Sigmoid colon (tissue), 7 donors: ENCODE measurements at places on chromosomes 16 and 17. TPM values are rescaled to one million over a fixed set of nuclear protein-coding genes. Genes with fewer than 3 reads are reported as not detected.

NAGPA gene
- 11.7 TPM for total RNA-seq

PPL gene
- total RNA-seq: 35.3 TPM

DNA sequence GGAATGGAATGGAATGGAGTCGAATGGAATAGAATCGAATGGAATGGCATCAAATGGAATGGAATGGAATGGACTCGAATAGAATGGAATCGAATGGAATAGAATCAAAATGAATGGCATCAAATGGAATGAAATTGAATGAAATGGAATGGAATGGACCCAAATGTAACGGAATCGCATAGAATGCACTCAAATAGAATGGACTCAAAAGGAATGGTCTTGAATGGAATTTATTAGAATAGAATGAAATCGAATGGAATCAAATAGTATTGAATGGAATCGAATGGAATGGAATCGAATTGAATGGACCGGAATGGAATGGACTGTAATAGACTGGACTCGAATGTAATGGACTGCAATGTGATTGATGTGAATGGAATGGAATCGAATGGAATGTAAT lies 501.4 kb upstream of the WSB1 start:
- no peak for DNase-seq

DNA sequence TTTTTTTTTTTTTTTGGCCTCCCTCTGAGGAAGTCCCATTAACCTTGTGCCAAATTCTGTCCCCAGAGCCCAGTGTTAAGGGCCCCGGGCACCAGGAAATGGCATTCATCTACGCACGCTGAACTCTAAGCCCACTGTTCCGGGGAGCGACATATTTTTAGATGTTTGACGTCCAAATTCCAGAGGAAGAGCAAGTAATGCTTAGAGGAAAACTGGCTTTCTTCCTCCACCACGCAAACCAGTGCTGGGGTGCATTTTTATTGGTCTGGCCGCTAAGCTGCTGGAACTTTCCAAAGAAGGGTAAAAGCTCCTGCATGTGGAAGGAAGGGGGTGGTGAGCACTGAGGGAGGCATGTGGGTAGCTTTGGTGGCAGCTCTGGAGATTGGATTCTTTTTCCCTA lies 8.3 kb downstream of the WFDC1 start:
- peak; percentile 90 for DNase-seq

DNA sequence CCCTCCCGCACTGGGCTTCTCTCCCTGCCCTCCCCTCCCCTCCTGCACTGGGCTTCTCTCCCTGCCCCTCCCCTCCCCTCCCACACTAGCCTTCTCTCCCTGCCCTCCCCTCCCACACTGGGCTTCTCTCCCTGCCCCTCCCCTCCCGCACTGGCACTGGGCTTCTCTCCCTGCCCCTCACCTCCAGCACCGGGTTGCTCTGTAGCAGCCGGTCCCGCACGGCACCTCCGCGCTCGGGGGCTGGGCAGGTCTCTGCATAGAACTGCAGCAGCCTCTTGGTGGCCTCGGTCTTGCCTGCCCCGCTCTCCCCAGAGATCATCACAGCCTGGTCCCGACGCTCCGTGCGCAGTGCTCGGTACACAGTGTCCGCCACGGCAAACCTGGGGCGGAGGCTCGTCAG lies 9.8 kb downstream of the MYO1C start:
- no peak for DNase-seq
